ENCODE measurements at places on chromosomes 7 and 10. TPM values are rescaled to one million over a fixed set of nuclear protein-coding genes. Genes with fewer than 3 reads are reported as not detected.

- no peaks in the 10 kb centered on the region for H3K36me3 ChIP-seq
- H3K27ac ChIP-seq: no peak overlapping the region
- no peak overlapping the region for H3K4me3 ChIP-seq
- no peak for DNase-seq
- H3K27me3 ChIP-seq: no peaks in the 10 kb centered on the region
Measured at GRCh38 chr10:111648046-111648445, 535.5 kb downstream of the GPAM start.

- no peaks in the 10 kb centered on the region for H3K27me3 ChIP-seq
- DNase-seq: peak; percentile 83
Measured at GRCh38 chr7:138000081-138000701, 1.7 kb downstream of the CREB3L2 start.

DNA sequence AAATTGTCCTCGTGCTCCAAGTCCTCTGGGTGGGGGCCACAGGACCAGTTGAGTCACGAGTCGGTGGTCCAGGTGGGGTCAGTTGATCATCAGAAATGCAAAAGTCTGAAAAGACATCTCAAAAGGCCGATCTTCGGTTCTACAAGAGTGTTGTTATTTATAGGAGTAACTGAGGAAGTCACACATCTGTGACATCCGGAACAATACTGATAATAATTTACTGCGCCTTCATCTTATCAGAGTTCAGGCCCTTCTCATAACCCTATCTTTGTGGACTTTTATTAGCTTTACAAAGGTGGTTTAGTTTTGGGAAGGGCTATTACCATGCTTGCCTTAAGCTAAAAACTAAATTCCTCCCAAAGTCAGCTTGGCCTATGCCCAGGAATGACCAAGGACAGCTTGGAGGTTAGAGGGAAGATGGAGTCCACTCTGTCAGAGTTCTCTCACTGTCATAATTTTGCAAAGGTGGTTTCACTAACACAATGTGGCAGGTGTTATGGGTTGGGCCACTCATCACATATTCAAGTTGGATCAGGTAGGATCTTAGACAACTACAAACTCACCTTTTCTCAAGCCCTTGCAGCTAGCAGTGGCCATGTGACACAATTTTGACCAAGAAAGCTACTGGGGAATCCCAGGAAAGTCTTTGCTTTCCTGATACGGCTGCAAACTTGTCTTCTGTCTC lies 54.7 kb upstream of the CHST3 start:
- H3K4me1 ChIP-seq: no peaks in the 10 kb centered on the region
- no peak overlapping the region for H3K27ac ChIP-seq
- no peaks in the 10 kb centered on the region for H3K27me3 ChIP-seq
- no peak for DNase-seq
- no peaks in the 10 kb centered on the region for H3K36me3 ChIP-seq
- H3K4me3 ChIP-seq: no peak overlapping the region

- H3K27ac ChIP-seq: no peak overlapping the region
- no peak overlapping the region for H3K4me3 ChIP-seq
- no peaks in the 10 kb centered on the region for H3K36me3 ChIP-seq
Measured at GRCh38 chr10:64726466-64726865, 1205.3 kb downstream of the REEP3 start.

- no peak overlapping the region for H3K4me3 ChIP-seq
- no peaks in the 10 kb centered on the region for H3K4me1 ChIP-seq
- no peak for DNase-seq
- H3K36me3 ChIP-seq: no peaks in the 10 kb centered on the region
- H3K27ac ChIP-seq: no peak overlapping the region
Measured at GRCh38 chr10:82722273-82722672, 847.3 kb downstream of the NRG3 start.

The MTURN gene
- total RNA-seq: 31.0 TPM

The CYP26C1 gene
- total RNA-seq: 0.77 TPM

All from lung (tissue), 17 donors.